Psoas muscle (tissue), 8 donors: ENCODE measurements at places on chromosomes 4 and X. TPM values are rescaled to one million over a fixed set of nuclear protein-coding genes. Genes with fewer than 3 reads are reported as not detected.

The TMSB15A gene
- not detected for total RNA-seq

The FAM47A gene
- total RNA-seq: not detected

The DIPK2B gene
- total RNA-seq: 19.4 TPM

The MAGEE2 gene
- not detected for total RNA-seq

The ESX1 gene
- total RNA-seq: not detected
